ENCODE measurements at places on chromosomes 5 and 9. TPM values are rescaled to one million over a fixed set of nuclear protein-coding genes. Genes with fewer than 3 reads are reported as not detected.

The EFCAB9 gene
- not detected for polyA plus RNA-seq

The ZNF608 gene
- 9.8 TPM for polyA plus RNA-seq

The WDR31 gene
- 0.19 TPM for polyA plus RNA-seq

The ADAMTSL2 gene
- not detected for polyA plus RNA-seq
